GM23338 (cell line): ENCODE measurements at places on chromosomes 1 and 21. TPM values are rescaled to one million over a fixed set of nuclear protein-coding genes. Genes with fewer than 3 reads are reported as not detected.

DNA sequence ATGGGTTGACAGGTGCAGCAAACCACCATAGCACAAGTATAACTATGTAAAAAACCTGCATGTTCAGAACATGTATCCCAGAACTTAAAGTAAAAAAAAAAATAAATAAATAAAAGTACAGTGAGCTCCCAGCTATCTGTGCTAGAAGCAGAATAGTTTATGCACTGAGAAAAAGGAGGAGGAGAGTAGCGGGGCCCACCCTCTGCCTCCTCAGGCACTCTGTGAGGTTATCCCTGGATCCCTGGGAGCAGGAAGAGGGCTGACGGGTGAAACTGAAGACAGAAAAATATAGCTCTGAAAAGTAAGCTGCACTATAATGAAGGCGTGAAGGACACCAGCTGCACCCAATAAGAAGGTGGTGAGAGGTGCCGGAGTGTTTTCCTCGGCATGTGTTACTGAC lies 117.2 kb downstream of the SIPA1L2 start:
- H3K4me3 ChIP-seq = no peak overlapping the region
- H3K36me3 ChIP-seq = no peaks in the 10 kb centered on the region
- H3K27me3 ChIP-seq = no peaks in the 10 kb centered on the region
- peaks cover 9% of the 10 kb centered on the region for H3K4me1 ChIP-seq
- H3K27ac ChIP-seq = no peak overlapping the region

DNA sequence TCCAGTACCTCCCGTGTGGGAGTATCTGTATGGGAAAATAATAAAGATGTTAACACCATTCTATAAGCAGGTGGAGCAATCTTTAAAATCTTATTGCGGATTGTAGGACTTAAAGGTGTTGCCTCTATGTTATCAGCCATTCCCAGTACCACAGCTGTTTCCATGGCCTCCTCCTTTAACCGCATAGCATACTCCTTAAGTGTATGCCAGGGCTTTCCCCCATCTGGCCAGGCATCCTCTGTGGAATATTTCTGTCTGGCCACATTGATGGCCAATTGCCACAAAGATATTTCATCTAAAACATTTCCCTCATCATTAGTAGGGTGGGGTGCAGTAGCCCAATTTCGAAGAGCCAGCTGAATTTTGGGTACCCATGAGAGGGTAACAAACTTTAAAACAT lies 7.3 kb upstream of the STUM start:
- no peak for DNase-seq
- peaks cover 14% of the 10 kb centered on the region for H3K27me3 ChIP-seq
- H3K36me3 ChIP-seq = no peaks in the 10 kb centered on the region

The TTLL10 gene
- 0.45 TPM in 1 of 2 replicates, not detected in the other for total RNA-seq

The DNASE2B gene
- not detected in 2 replicates for total RNA-seq

DNA sequence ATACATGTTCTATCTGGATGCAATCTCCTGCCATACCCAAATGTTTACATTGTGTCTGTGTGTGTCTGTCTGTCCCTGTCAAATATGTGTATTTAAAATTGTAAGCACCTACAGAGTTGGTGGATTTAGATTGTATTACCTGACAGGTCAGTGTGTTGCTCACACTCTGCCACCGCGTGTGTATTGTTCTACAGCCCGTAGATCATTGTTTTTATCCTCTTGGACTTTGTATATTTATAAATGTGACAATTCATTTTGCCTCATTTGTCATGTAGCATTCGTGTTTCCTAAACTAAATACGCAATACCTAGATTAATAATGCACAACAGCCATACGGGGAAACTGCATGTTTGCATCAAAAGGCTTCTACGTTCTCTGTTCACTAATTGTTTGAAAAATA lies 634 bp downstream of the ALG14 start:
- H3K4me1 ChIP-seq = peaks cover 6% of the 10 kb centered on the region; the same call in 1 of the 2 replicates
- no peak for DNase-seq
- H3K4me3 ChIP-seq = peak overlapping the region; percentile 62
- H3K36me3 ChIP-seq = no peaks in the 10 kb centered on the region
- no peak overlapping the region for H3K27ac ChIP-seq

DNA sequence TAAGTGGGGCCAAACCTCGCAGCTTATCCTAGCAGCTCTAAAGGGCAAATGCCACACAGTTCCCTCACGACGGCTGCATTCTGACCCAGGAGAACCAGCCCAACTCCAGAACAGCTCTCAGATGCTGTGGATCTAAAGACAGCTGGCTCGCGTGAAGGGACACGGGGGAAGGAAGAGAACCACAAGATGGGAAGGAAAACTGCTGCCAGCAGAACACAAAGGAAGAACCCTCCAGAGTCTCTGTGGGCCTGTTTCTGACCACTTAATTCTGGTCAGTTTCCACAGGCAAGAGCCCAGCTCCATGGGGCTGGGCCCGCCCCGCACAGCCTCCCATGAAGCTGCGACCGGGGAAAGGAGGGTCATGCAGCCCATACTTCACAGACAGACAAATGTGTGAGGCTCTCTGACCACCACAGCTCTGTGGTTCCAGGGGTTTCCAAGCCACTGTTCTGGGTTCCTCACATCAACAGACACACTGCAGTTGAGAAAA lies 61.1 kb downstream of the SLC45A1 start:
- H3K36me3 ChIP-seq = no peaks in the 10 kb centered on the region
- H3K4me3 ChIP-seq = no peak overlapping the region
- H3K27me3 ChIP-seq = no peaks in the 10 kb centered on the region

- no peak overlapping the region for H3K4me3 ChIP-seq
- H3K27me3 ChIP-seq = no peaks in the 10 kb centered on the region
- no peak overlapping the region for H3K27ac ChIP-seq
- DNase-seq = no peak
Observed at GRCh38 chr1:94597701-94598100, 56.1 kb upstream of the F3 start.

DNA sequence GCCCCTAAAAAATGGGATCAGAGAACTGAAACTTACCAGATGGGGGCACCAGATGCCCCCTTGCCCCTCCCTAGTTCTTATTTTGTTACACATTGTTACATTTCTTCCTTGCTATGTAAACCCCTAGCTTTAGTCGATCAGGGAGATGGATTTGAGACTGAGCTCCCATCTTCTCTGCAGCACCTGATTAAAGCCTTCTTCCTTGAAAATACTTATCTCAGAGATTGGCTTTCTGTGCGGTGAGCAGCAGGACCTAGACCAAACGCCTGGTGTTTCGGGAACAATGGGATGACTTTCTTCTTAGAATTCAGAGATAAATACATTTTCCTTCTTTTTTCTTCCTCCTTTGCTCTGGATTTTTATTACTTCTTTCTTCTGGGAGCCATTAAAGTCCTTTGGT lies 16.7 kb upstream of the LSM10 start:
- no peaks in the 10 kb centered on the region for H3K36me3 ChIP-seq
- no peaks in the 10 kb centered on the region for H3K4me1 ChIP-seq
- H3K27me3 ChIP-seq = no peaks in the 10 kb centered on the region

GRCh38 chr1:42046761-42047507 lies 106.3 kb upstream of the GUCA2B start:
- no peaks in the 10 kb centered on the region for H3K36me3 ChIP-seq
- no peak overlapping the region for H3K4me3 ChIP-seq
- no peaks in the 10 kb centered on the region for H3K27me3 ChIP-seq
- H3K27ac ChIP-seq = no peak overlapping the region

DNA sequence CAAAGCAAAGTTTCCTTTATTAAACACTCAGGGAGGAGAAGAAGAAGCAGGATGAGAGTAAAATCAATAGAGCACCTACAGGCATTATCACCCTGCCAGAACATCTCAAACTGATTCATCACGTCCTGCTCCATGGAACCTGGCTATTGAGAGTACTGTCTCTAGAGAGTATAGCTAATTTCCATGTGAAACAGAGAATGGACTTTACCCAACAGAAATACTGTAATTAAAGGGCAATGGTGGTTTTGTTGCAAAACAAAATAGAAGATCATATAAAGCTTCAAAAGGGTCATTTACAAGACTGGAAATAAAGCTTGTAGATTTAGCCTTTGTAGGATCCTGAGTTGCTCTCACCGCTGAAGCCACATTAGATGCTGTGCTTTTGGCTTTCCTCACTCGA lies 69.3 kb downstream of the XCL1 start:
- no peak overlapping the region for H3K27ac ChIP-seq
- DNase-seq = no peak
- H3K36me3 ChIP-seq = no peaks in the 10 kb centered on the region
- H3K27me3 ChIP-seq = no peaks in the 10 kb centered on the region

The BSND gene
- 0.47 and 1.4 TPM in 2 replicates for total RNA-seq

- H3K4me1 ChIP-seq = no peaks in the 10 kb centered on the region
- no peaks in the 10 kb centered on the region for H3K36me3 ChIP-seq
- H3K4me3 ChIP-seq = no peak overlapping the region
- H3K27ac ChIP-seq = no peak overlapping the region
- H3K27me3 ChIP-seq = no peaks in the 10 kb centered on the region
Observed at GRCh38 chr1:185488808-185489207, 171.8 kb upstream of the IVNS1ABP start.
